ENCODE measurements at places on chromosomes 11 and 22.

DNA sequence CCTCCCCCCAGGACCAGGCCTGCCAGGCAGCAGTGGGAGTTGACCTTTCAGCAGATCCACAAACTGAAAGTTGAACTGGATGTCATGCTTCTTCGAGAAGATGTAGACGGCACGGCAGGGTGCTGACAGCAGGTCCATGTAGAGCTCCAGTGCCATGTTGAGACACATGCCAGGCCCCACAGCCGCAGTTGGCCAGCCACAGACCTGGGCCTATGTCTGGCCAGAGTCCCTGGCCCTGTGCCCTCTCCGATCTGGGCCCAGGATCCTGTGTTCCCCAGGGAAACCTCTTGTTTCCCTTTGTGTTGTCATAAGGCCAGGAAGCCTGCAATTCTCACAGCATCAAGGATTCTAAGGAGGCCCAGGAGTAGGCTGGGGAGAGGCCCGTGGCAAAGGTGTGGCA is at the start of gene GSTT4:
TSS of gene GSTT4 (minus strand) at position 253 of the 400 bp plus-strand sequence. CDS start at position 156, 97 bp downstream.
- no peak for DNase-seq

DNA sequence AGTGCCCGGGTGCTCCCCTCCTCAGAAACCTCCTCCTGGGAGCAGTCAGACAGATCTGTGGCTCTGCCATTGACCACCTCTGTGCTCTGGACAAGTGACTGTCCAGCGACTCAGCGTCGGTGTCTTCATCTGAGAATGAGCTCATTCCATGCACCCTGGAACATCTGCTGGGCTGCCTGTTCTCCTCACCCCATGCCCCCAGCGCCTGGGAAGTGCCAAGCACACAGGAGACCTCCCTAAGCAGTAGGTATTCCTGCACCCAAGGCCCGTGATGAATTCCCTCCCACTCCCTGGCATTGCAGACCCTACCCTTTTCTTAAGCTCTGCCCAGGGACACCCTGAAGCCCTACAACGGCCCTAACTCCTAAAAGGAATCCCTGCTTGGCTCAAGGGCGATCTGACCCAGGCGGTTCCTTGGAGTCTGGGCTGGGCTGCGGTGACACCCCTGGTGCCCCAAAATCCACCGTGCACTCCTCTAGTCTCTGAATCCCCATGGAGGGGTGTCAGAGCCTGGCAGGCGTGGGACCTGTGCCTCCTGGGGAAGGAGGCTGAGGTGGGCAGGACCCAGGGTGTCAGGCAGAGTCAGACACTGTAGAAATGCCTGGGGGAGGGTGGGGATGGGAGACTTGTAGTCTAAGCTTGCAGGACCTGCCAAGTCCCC is 92.0 kb downstream of the CEP164 start:
- no peak for DNase-seq

- DNase-seq = no peak
Observed at GRCh38 chr11:6333095-6333494, 12.8 kb upstream of the CAVIN3 start.

- DNase-seq = no peak
Observed at GRCh38 chr11:131624531-131624930, 254.1 kb downstream of the NTM start.

DNA sequence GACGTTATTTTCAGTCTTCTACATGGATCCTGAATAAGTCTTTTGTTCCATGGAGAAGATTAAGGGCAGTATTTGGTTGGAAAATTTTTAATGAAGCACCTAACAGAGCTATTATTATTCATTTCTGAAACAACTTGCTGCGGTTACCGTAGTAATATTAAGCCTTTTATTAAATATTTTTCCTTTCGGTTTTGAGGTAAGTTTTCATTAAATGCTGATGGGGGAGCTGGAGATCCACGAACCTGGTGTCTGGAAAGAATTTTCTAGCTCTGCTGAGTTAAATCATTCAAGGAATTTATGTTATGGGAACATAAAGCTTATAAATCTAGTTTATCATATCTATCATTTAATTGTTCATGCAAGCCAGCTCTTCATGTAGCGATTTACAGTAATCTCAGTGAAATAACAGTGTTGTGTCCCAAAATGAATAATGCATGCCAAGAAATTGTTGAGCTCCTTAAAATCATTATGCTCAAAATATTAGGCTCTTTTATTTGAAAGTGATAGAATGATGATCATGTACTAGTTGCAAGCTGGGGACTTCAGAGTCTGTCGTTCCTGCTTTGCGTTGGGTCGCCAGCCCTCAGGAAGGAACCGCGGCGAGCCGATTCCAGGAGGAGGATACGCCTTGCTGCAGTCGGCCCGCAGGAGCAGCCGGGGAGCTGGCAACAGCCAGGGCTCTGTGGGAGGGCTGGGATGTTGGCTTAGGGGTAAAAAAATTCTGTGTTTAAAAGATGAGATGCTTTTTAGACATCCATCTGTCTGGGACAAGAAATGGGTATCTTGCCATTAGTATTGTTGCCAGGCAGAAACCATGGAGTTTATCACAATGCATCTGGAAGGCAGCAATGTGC is 83.1 kb downstream of the TBC1D22A start:
- no peak for DNase-seq

DNA sequence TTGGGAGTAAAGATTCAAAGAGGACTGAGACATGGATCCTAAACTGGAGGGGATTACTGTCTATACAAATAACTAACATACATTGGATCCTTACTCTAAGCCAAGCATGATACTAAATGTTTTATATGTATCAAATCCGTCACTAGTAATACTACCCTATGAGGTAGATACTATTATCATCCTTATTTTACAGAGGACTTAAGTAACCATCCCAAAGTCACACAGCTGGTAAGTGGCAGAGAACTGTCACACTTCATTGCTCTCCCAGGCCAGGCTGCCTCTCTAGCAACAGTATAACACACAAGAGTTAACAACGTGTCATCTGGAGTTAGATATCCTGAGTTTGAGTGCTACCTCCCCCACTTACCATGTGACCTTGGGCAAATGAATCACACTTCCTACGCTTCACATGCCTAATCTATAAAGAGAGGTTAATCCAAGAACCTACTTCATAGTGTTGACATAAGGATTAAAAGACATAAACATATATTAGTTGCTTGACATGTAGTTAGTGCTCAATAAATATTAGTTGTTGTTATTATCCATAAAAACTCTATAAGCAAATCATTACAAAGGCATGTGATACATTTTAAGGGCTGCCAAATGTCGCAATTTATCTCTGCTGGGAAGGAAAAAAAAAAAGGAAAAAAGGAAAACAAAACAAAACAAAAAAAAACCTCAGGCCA is 33.8 kb upstream of the SPON1 start:
- DNase-seq = no peak

- DNase-seq = no peak
Observed at GRCh38 chr11:12117200-12117599, 6.8 kb downstream of the MICAL2 start.

DNA sequence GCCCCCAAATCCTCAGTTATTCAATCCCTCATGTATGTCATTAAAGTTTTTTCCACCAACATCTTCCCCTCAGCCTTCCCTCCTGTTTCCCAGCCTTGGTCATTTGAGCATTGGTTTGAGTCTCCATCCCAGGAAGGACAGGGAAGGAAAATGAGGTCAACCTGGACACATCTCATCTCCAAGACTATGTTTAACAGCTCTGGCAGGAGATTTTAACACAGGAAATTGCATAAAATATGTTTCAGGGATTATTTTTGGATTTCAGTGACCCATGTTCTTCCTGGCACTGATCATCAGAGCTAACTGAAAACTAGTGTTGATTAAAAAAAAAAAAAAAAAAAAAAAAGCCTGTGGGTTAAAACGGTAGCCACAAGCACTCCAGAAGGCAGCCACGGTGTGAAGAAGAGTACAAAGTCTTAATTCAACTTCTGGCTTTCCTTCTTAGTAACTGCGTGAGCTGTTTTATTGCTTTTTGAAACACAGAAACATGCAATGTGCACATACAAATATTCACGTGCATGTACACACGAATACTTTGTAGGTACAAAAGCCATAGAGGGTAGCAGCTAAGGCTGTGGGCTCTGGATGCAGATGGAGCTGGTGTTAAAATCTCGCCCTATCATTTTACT is 164.4 kb upstream of the DDI1 start:
- DNase-seq = no peak
